ENCODE measurements at places on chromosomes 2 and 18.

GRCh38 chr2:216839688-216840087 is 20.2 kb downstream of the TNP1 start:
- DNase-seq = no peak

GRCh38 chr2:20656561-20656960 is 5.7 kb upstream of the HS1BP3 start:
- DNase-seq = no peak

DNA sequence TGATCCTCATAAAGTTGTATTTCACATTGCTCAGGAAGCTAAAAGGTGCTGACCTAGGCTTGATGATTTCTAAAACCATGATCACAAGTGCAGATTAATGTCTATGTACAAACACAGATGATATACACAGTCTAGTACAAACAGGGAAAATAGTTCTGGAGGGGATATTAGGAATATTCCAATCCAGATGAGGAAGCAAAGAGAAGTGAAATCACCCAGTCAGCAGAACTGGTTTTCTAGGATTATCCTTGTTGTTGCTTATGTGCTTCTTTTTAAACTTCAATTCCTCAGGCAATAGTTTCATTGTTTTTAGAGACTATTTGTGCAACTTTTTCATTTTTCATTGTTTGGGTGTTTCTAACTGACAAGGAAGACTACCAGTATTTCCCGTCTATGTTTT is 4.7 kb downstream of the IL1A start:
- no peak for DNase-seq

DNA sequence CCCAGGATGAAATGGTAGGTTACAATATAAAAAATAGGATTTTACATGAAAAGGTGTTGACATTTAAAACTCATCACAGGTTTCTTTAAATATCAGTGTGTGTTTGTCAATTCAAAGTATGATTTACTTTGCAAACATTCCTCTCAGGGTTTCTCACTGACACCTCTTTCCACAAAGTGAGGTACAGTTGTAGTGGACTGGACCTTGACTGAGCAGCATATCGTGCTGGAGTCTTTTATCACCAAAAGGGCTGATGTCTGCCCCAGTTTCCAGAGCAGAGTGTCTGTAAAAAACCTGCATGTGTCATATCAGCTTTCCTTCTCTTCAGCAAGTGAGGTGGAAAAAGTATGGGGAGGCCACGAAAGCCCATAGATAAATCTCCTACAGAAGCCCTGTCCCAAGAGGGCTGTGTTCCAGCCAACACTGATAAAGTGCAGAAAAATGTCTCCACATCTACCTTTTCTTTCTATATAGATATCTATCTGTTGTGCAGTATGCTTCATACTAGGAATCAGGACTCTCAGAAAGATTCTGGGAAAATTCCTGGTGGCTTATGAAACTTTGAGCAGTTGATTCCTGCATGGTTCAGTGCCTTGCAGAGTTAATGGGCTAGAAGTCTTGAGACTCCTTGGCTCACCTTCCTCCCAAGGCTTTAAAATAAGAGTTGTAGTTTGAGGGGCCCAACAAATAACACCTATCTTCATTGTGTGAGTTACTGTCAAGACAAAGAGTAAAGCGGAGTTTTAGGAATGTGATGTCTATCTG is 6.9 kb downstream of the ACYP2 start:
- no peak for DNase-seq

GRCh38 chr2:22694300-22694699 is 690.7 kb upstream of the KLHL29 start:
- no peak for DNase-seq

DNA sequence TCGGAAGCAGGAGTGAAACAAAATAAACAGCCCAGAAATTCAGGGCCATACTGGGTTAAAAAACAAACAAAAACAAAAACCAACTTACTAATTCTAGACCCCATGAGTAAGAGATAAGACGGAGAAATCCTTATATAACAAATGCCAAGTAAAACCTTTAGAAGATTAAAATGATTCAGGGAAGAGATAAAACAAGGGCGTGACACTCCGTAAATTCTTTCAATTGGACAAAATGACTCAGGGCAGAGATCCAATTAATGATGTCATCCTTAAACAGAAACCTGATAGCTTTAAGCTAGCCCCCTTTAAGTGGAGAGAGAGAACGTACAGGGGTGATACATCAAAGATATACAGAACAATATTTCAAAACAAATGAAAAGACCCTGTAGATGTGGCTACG is 317.4 kb downstream of the NBAS start:
- DNase-seq = no peak

- no peak for DNase-seq
Measured at GRCh38 chr2:7338961-7339360, 421.7 kb downstream of the RNF144A start.

GRCh38 chr2:228839421-228839876 is 431.6 kb downstream of the PID1 start:
- DNase-seq = no peak
